ENCODE measurements at places on chromosomes 11 and 22.
A peak's percentile ranks its signal among the peaks of the same experiment; 100 is the strongest.

DNA sequence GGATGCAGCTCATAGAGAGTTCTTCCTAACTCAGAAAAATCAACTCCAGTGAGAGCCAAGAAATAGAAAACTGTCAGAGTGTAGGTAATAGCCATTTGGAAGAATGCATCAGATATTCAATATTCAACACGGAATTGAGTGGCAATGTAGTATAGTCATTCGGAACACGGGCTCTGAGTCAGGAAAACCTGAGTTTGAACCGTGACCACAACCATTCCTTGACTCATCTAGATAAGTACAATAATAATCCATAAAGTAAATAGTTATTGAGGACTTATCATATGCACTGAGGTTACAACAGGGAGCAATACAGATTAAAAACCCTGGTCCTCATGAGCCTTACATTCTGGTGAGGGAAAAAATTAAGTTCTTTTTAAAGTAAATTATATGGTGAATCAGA lies 62.6 kb upstream of the PHF21A start:
- no peak for DNase-seq

DNA sequence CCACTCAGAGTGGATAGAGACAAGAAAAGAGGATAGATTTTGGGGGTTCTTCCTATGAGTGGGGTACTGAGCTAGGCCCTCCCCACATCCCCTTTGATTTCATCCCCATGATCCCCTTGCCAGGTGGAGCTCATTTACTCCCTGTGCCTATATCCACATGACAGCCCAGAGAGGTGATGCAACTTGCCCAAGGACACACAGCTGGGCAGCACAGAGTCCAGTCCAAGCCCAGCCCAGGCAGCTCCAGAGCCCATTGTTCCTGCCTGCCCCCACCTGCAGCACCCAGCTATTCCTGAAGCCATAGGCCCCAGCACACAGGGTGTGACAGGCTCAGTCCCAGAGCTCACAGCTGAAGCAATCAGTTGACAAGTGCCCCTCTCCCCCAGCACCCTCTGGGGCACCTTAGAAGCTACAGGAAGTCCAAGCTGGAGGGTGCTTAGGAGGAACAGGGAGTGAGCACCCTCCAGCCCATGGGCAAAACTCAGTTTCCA lies 41.7 kb downstream of the SHISAL1 start:
- DNase-seq, result no peak

- DNase-seq, result peak; percentile 28
Observed at GRCh38 chr11:122910775-122911174, 28.2 kb downstream of the JHY start.

GRCh38 chr22:29773233-29773632 lies 6.1 kb downstream of the UQCR10 start:
- no peak for DNase-seq

DNA sequence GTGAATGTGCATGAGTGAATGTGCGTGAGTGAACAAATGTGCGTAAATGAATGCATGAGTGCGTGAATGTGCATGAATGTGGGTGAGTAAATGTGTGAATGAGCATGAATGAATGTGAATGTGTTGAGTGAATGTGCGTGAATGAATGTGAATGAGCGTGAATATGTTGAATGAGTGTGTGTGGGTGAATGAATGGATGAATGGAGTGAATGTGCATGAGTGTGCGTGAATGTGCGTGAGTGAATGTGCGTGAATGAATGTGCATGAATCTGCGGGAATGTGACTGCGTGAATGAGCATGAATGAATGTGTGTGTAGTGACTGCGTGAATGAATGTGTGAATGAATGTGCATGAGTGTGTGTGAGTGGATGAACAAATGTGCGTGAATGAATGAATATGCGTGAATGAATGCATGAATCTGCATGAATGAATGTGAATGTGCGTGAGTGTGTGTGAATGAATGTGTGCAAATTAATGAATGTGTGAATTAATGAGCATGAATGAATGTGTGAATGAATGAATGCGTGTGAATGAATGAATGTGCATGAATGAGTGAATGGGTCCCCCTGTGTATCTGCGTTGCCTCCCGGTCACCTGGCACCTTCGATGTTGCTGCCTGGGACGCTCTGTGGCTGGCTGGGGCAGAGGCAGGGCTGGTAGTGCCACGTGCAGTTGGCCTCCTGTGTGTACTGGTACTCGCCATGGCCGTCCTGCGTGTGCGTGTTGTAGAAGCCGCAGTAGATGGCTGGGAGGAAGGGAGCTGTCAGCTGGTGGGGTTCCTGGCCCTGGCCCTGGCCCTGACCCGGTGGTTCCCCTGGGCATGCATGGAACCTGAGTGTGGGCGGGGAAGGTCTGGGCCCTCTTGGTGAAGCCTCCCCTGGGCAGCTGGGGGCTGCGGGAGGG lies 13.4 kb downstream of the MUC6 start:
- no peak for DNase-seq

- no peak for DNase-seq
Observed at GRCh38 chr22:37752189-37753087, 55.3 kb upstream of the GCAT start.

GRCh38 chr11:134229126-134229790 lies 4.8 kb downstream of the VPS26B start:
- DNase-seq, result no peak

DNA sequence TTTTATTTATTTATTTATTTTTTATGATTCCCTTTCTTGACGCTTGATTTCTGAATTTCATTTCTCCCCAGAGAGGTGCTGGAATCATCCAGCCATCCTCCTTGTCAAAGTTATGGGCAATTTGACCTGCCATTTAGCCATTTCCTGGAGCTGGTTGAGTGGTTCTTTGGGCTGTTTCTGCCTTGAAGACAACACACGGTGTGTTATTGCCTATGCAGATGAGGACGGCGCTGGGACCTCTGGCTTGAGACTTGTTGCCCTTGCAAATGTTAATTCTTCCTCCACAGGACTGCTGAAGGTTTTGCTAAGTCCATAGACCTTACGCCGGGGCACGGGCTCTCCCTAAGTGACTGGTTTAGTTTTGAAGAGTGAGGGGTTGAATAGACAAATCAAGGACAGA lies 147.9 kb upstream of the PLET1 start:
- no peak for DNase-seq

DNA sequence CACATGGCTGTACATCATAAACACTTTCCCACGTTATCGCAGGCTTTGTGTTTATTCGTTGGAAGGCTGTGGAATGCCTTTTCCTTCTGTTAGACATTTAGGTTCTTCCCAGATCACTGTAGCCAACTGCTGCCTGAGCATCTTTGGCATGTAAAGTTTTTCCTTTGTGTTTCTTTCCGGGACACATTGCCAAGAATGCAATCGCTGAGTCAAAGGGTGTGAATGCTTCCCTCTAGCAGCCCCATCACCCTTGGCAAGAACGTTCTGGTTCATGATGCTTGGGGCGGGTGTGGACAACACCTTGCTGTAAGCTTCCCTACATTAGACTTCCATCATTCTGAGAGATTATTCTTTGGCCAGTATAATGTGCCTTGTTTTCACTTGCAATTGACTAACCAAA lies 136.2 kb downstream of the OSBP2 start:
- no peak for DNase-seq

- no peak for DNase-seq
Observed at GRCh38 chr11:16382638-16383380, 26.5 kb upstream of the SOX6 start.

GRCh38 chr11:115929618-115930129 lies 425.5 kb upstream of the CADM1 start:
- DNase-seq, result no peak
